Ascending aorta (tissue), 2 donors: ENCODE measurements at places on chromosomes 3 and 15.

- DNase-seq: no peak
Observed at GRCh38 chr3:57989646-57990045, 18.6 kb upstream of the FLNB start.

GRCh38 chr3:10387881-10388609, 67.1 kb upstream of the SEC13 start:
- no peak for DNase-seq

DNA sequence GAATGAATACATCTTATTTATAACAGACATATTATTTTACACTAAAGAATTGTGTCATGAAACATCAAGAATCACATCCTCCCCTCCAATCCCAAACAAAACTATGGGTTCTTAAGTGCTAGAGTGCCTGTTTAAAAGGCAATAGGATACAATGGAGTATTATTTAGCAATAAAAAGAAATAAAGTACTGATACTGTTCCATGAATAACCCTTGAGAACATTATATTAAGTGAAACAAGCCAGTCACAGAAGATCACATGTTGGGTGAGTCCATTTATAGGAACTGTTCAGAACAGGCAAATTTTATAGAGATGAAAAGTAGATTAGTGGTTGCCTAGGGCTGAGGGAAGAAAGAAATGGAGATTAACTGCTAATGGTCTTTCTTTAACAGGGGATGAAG, 86.5 kb downstream of the ANKRD28 start:
- no peak for DNase-seq

DNA sequence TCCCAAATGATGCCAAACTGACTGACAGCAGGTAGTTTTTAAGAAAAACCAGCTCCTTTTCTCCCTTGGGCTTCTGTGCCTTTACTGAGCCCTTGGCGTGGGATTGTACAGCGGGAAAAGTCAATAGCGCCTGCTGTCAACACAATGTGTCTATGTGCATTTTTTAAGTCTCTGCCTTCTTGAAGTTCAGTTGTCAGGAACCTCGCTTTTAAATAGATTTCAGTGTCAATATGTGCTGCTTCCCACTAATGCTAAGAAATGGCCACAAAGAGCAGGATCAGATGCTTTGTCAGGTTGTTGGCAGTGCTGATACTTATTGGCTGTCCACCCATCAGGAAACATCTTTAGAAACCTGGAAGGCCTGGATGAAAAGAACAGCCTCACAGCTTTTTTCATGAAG, 424.4 kb downstream of the C3orf38 start:
- DNase-seq: no peak

- DNase-seq: no peak
Observed at GRCh38 chr3:59549962-59550361, 500.1 kb upstream of the CFAP20DC start.

DNA sequence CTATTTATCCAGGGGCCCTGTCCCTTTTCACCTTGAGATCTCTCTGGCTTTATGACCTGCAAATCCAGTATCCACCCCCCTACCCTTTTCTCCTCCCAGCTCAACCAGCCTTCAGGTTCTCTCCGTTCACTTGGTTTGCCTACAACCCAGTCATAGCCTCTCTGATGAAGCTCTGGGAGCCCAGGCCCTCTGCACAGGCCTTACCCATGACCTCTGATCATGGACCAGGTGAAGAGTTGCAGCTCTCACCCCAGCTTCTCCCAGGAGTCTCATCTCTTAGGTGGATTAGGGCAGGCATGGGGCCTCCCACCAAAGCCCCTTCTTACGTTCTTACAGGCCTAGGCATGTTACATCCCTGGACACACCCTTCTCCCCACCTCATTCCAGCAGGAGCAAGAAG, 59.8 kb downstream of the EXOG start:
- no peak for DNase-seq

GRCh38 chr3:21654241-21654640, 96.8 kb downstream of the ZNF385D start:
- no peak for DNase-seq

DNA sequence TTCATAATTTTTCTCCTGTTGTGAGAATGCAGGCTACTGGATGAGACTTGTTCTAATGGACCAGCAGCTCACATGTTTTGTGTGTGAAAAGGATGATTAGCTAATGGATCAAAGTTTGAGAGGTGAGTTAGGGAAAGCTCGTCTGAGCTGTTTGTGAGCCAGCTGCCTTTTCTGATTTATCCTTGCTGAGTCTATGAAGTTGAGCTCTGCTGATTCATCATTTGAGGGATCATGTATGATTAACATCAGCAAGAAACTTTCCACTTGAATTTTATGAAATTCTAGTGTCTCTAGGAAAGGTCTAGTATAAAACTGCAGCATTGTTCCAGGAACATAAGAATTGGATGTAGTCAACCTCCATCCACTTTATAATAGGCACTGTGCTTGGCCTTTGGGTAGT, 698.7 kb downstream of the NTRK3 start:
- DNase-seq: no peak

- DNase-seq: no peak
Observed at GRCh38 chr3:49675912-49676311, 1.8 kb downstream of the APEH start.

GRCh38 chr3:126781406-126781805, 77.4 kb downstream of the CHCHD6 start:
- no peak for DNase-seq

DNA sequence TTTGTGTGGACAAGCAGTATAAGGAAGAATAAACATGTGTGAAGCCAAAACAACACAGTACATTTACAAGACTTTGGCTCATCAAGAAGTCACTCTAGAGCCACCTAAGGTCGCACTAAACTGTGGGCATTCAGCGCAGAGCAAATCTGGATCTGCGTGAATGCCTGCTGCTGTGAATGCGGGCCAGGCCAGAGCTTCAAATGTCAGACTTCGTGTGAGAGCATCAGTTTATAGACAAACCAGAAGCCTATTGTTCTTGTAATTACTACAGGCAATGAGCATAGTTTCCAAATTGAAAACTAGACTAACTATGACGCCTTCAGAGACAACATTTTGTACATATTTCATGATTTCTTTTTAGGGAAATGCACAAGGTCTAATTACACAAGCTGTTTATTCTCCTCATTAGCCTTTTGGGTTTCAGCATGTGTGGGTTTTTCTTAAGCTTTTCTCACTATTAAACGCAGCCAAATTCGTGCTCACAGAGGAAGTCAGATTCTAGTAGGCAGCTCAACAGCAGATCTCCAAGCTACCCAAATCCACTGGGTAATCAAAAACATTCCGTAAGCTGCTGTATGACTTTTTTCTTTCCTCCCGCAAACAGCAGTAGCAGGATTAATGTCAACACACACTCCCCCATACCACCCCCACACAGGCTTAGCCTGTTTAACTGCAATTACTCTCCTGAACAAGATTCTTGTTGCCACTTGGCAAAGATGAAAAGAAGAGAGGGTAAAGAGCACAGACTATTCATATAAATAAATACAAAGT, 84.5 kb upstream of the SETMAR start:
- DNase-seq: no peak

GRCh38 chr3:16686679-16687078, 81.5 kb upstream of the DAZL start:
- DNase-seq: no peak
